Fibroblast of lung (primary cell): ENCODE measurements at places on chromosomes 13 and 19.

- no peak for DNase-seq
Observed at GRCh38 chr13:60229708-60230272, 66.1 kb upstream of the DIAPH3 start.

DNA sequence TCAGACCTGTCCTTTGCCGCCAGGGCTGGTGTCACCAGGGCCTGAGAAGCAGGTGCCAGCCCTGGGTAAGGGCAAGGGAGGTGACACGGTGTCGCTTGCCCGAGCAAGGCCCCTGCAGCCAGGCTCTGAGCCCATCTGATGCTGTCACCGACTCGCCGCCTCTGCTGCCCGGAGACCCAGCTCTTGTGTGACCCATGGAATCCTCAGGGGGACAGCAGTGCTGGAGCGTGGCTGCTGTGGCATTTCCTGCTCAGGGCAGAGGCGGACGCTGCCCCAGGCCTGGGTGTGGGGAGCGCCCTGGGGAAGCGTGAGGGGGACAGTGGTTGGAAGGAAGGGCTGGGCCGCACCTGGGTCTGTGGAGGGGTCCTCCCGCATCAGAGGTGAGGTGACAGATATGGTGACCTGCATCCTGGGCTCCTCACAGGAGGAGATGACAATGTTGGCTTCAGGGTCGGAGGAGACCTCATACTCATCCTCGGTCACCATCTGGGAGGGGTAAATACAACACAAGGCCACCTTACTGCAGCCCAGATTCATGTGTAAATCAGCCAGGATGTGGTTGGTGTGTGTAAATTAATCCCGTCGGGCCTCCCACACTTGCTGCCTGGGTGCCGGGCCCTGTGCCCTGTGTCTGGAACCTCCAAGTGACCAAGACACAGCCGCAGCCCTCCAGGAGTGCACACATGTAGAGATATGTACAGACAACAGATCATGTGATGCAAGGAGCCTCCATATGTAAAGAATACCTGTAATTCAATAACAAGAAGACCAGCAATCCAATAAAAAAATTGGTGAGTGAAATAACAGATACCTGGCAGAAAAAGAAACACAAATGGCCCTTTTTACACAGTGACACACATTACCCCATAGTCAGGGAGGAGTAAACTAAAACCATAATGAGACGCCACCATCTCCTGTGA, 27.6 kb upstream of the MATK start:
- DNase-seq: no peak

DNA sequence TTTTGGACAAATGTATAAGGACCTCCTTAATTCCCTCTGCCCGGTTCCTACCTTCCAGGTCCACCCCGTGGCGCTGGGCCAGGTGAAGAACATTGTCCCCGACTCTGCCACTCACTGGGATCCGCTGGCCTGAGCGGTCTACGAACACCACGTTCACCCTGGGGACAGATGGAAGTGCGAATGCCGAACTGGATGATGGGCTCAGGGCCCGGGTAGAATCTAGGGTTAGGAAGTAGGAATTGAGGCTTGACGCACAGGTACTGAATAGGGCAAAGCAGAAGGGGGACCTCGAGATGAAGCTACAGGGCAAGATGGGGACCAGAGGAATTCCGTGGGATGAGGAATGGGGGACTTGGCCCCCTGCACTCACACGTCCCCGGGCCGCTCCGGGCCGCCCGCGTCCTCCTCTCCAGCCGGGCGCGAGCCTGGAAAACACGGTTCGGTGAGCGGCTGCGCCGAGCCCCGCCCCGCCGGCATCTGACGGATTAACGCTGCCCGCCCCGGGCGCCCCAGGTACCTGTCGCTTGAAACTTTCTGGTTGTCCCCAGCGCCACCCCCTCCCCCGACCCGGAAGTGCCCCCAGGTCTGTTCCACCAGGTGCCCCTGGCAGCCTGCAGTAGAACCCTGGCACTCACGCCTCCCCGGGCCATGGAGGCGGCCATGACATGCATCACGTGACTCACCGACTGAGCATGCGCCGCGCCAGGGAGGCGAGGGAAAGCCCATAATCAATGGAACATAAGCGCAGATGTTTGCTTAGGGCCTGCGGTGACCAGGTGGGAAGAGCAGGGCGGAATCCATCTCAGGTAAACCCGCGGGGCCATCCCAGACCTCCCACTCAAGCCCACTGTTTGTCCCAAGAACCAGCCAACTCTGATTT, at the start of gene FDX2:
Gene FDX2, minus strand, starts transcription at position 681 of the 880 bp plus-strand sequence. Its CDS starts 19 bp downstream, at position 662.
- DNase-seq: peak; percentile 64

GRCh38 chr19:23222998-23223652, 27.1 kb downstream of the ZNF724 start:
- no peak for DNase-seq

DNA sequence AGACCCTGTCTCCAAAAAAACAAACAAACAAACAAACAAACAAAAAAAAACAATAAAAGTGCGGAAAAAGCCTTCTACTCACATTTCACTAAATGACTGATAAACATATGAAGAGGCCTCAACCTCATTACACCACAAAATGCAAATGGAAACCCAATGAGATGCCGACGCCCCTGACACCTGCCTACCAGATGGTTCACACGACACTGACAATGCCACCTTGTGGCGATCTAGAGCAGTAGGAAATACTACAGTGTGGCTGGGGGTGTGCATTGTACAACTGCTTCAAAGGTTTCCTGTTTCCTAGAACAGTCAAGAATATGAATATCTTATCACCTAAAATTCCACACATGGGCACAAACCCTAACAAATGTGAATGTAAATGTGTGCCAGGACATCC, 14.0 kb downstream of the SCGB2B2 start:
- DNase-seq: no peak
